Activated T-helper 1 cell treated with anti-CD3 and anti-CD28 coated beads, Interleukin-12 subunit alpha, Interleukin-12 subunit beta, Interleukin-2, Interleukin-4 antibody, amounts not matched to agents 30 ng/mL and 10 ng/mL and 1 ng/mL, durations not matched to agents 14 hours and 24 hours and 36 hours (primary cell): ENCODE measurements at places on chromosomes 3 and 15. TPM values are rescaled to one million over a fixed set of nuclear protein-coding genes. Genes with fewer than 3 reads are reported as not detected.

GRCh38 chr15:99722406-99722805 is 10.8 kb downstream of the LYSMD4 start:
- no peaks in the 10 kb centered on the region for H3K27me3 ChIP-seq
- DNase-seq = no peak
- peaks cover 9% of the 10 kb centered on the region for H3K36me3 ChIP-seq
- no peak overlapping the region for H3K27ac ChIP-seq
- H3K4me1 ChIP-seq = peaks cover 33% of the 10 kb centered on the region
- no peak overlapping the region for H3K4me3 ChIP-seq

- no peaks in the 10 kb centered on the region for H3K36me3 ChIP-seq
- no peak for DNase-seq
- no peak overlapping the region for H3K27ac ChIP-seq
These were observed 722 bp downstream of the STRA6 start for GRCh38 chr15:74201710-74202420.

GRCh38 chr3:140449413-140450256 is 228.2 kb upstream of the TRIM42 start:
- H3K36me3 ChIP-seq = no peaks in the 10 kb centered on the region
- DNase-seq = no peak
- H3K27me3 ChIP-seq = peaks cover 3% of the 10 kb centered on the region
- no peaks in the 10 kb centered on the region for H3K4me1 ChIP-seq

- peaks cover 3% of the 10 kb centered on the region for H3K36me3 ChIP-seq
- no peak for DNase-seq
- H3K27ac ChIP-seq = no peak overlapping the region
- peaks cover 5% of the 10 kb centered on the region for H3K27me3 ChIP-seq
- peaks cover 53% of the 10 kb centered on the region for H3K4me1 ChIP-seq
These were observed 20.5 kb downstream of the MYO1E start for GRCh38 chr15:59352189-59352588.

KNG1 gene
- not detected in 2 replicates for total RNA-seq

GOLGA8S gene
- 0.08 and 0.15 TPM in 2 replicates for total RNA-seq
